ENCODE measurements at places on chromosomes 1 and 21.

GRCh38 chr1:63261736-63262458 lies 60.5 kb upstream of the FOXD3 start:
- no peak for DNase-seq

DNA sequence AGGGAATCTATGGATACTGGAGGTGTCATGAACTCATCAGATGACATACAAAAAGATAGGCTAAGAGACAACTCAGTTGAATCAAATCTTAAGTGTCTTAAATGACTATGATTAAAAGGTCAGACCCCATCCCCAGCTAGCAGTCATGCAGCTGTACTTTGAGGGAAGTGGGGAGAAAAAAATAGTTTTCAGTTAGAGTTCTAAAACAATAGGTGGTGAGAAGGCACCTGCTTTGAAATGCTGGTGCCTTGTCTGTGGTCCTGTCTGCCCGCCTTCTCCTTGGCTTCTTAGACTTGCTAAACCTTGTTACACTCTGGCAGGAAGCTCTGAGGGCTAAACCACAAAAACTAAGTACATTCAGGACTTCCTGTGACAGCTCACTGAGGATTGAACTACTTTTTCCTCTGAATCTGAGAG lies 15.3 kb downstream of the CD2 start:
- DNase-seq, result no peak

DNA sequence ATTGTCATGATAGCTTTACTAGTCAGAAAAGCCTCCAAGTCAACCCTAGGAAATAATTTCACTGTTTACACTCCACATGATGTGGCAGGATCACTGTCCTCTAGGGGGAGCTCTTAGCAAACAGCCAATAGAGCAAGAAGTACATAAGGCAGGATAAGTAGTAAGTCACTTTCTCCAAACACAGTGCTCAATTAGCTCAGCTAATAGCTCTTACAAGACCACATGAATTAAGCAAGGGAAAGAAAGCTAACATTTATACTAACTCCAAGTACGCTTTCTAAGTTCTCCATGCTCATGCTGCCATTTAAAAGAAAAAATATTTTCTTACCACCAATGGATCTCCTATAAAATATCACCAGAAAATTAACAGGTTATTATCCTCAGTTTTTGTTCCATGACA lies 66.9 kb upstream of the LRIF1 start:
- DNase-seq, result no peak

GRCh38 chr1:93549131-93549530 lies 101.2 kb downstream of the FNBP1L start:
- no peak for DNase-seq

DNA sequence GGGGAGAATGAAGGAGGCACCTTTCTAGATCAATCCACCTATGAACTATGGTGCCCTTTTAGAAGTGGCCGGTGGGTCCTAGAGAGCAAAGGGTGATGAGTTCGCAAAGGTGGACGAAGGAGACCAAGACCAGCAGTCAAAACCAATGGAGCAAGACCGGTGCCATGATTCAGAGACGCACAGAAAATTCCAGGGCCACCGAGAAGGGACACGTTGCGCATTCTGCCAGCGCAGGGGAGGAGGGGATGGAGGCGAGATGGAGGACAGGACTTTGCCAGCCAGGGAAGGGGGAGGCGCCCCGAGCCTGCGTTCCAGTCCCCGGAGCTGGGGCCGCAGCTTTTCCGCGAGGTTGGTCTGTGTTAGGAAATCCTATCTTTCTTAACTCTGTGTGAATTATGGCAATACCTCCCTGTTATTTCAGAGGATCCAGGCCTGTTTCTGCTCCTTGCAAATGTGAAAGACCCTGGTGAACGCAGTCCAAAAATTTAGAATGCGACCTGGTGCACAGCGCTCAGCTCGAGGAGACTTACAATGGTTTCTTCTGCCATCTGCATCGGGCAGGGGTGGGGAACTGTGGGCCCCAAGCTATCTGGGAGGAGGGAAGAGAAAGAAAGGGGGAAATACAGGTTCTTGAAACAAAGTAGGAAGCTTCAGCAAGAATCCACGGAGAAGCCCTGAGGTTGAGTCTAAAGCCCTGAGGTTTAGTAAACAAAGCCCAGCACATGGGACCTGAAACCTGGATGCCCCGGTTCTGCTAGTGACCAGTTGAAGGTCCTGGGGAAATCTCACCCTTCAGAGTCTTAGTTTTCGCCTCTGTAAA lies 129.4 kb downstream of the MRPS6 start:
- DNase-seq, result no peak

Measured in NCI-H2081 treated with DMSO at 0.1 percent for 48 hours (cell line).